ENCODE measurements at places on chromosomes 5 and 9. TPM values are rescaled to one million over a fixed set of nuclear protein-coding genes. Genes with fewer than 3 reads are reported as not detected.
A peak's percentile ranks its signal among the peaks of the same experiment; 100 is the strongest.

- H3K4me1 ChIP-seq: no peaks in the 10 kb centered on the region
- no peak overlapping the region for H3K27ac ChIP-seq
Observed at GRCh38 chr5:142482207-142482606, 157.4 kb upstream of the SPRY4 start.

- peaks cover 2% of the 10 kb centered on the region for H3K27me3 ChIP-seq
- no peak for DNase-seq
Observed at GRCh38 chr5:181218795-181219124, 4.3 kb upstream of the TRIM41 start.

DNA sequence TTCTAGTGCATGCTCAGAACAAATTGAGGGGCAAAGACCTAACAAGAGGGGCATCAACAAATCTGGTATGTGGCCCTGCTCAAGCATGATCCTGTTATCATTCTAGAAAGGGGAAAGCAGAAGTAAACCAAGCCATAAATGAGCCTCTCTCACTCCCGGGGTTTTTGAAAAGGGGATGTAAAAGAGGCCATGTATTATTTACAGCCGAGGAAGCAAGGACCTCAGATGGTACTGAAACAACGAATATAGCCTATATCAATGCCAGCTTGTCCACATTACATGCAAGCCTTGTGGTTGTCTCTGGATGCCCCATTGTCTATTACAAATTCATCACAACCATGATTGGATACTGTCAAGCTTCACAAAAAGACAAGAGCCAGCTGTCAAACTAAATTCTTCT, 211.3 kb downstream of the DCP2 start:
- H3K27ac ChIP-seq: no peak overlapping the region
- H3K27me3 ChIP-seq: peaks cover 4% of the 10 kb centered on the region
- no peaks in the 10 kb centered on the region for H3K36me3 ChIP-seq
- H3K4me3 ChIP-seq: no peak overlapping the region
- DNase-seq: no peak

DNA sequence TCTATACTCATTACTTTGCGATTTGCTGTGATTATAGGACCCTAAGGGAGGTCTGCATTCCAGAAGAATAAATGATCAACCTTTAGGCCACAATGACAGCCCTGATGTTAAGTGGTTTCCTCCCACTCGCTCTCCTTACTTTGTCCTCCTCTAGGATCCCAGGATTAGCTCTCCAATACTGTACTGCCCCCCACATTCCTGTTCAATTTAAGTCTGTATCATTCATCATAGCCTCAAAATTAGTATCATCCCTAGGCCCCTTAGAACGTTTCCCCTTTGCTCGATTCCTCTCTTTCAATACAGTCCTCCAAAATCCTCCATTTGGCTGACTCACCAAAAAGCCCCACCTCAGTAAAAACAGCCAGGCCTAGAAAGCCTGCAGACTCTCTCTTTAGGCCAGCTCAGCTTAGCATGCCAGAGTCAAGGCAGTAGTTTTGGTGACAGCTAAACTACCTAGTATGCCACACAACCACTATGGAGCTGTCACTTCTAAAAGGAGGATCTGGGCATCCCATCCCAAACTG, 24.4 kb downstream of the RNF145 start:
- DNase-seq: no peak
- peaks cover 60% of the 10 kb centered on the region for H3K36me3 ChIP-seq
- no peaks in the 10 kb centered on the region for H3K27me3 ChIP-seq
- peak overlapping the region; percentile 9 for H3K4me3 ChIP-seq
- peaks cover 63% of the 10 kb centered on the region for H3K4me1 ChIP-seq
- peak overlapping the region; percentile 77 for H3K27ac ChIP-seq

Gene HAND1
- total RNA-seq: not detected

Gene EMB
- total RNA-seq: 77.6 TPM

Data from activated T-helper 2 cell treated with anti-CD3 and anti-CD28 coated beads, Interferon-gamma antibody, Interleukin-2, Interleukin-4, amounts not matched to agents 10 μg/mL and 5 μg/mL and 100 μg/mL, durations not matched to agents 14 hours and 24 hours and 36 hours (primary cell).